ENCODE measurements at places on chromosomes 13 and 19. TPM values are rescaled to one million over a fixed set of nuclear protein-coding genes. Genes with fewer than 3 reads are reported as not detected.
A peak's percentile ranks its signal among the peaks of the same experiment; 100 is the strongest.

- no peaks in the 10 kb centered on the region for H3K36me3 ChIP-seq
- DNase-seq: no peak
- peaks cover 36% of the 10 kb centered on the region for H3K4me1 ChIP-seq
- peaks cover 74% of the 10 kb centered on the region for H3K27me3 ChIP-seq
- peak overlapping the region; percentile 53 for H3K27ac ChIP-seq
These were observed 35.5 kb downstream of the LYL1 start for GRCh38 chr19:13066933-13067807.

DNA sequence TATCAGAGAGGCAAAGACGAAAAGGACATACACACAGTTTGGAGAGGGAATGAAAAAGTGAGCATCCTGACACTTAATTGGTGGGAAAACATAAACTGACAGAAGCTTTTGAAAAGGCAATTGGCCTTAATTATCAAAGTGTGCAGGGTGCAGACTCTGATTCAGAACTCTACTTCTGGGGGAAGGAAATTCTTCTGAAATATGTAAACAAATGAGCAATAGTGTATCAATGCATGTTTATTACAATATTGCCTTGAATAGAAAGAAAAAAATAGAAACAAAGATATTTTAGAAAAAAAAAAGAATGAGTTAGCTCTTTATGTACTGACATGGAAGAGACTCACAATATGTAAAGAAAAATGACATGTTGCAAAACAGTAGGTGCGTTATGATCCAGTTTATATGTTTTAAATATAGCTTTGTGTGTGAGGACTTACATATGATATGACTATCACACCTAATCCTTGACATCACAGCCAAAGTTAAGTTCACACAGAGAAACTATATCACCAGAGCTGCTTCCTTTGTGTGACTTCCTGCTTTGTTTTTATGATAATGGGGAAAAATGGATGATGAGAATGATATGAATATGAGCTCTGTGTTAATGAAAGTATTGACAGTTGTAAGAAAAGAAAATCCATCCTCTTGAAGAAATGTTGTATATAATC, 182.4 kb downstream of the KCTD12 start:
- peaks cover 4% of the 10 kb centered on the region for H3K4me1 ChIP-seq
- H3K27me3 ChIP-seq: no peaks in the 10 kb centered on the region
- no peaks in the 10 kb centered on the region for H3K36me3 ChIP-seq
- no peak for DNase-seq
- H3K27ac ChIP-seq: no peak overlapping the region

DNA sequence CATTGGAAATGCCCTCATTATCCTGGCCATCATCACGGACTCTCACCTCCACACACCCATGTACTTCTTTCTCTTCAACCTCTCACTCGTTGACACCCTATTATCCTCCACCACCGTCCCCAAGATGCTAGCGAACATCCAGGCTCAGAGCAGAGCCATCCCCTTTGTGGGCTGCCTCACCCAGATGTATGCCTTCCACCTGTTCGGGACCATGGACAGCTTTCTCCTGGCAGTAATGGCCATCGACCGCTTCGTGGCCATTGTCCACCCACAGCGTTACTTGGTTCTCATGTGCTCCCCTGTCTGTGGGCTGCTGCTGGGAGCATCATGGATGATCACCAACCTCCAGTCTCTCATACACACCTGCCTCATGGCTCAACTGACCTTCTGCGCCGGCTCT, 5.2 kb downstream of the OR1I1 start:
- H3K36me3 ChIP-seq: no peaks in the 10 kb centered on the region
- peaks cover 20% of the 10 kb centered on the region for H3K27me3 ChIP-seq
- H3K4me3 ChIP-seq: no peak overlapping the region
- no peak overlapping the region for H3K27ac ChIP-seq
- peaks cover 2% of the 10 kb centered on the region for H3K4me1 ChIP-seq
- DNase-seq: no peak

DNA sequence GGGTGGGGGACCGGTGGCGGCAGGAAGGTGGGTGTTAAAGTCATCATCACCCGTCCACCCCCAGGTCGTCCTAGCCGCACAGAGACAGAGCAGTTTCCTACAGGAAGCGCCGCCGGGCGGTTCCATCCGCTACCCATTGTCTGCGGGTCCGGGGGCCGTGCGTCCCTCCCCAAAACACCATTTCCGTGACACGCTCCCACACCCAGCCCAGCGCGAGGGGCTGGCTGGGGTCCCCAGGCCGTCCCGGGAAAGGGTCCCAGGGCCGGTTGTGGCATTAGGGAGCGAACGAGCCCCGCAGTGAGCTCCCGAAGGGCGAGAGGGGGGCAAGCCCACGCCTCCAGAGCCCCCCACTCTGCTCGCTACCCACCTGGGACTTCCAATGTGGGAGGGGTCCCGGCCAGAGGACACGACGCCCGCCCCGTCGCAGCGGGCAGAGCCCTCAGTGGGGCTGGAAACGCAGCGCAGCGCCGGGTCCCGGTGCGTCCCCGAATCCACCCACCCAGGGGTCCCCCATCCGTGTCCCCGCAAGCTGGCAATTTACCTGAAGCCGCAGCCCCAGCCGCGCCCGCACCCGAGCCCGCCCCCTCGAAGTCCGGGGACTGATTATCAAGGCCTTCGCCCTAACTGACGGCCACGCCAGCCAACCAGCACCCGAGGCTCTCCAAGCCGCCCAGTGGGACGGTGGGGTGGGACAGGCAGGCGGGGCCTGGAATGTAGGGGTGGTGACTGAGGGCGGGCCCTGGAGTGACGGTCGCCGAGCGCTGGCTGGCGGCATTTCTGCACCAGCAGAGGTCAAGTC, at the start of gene KANK3:
KANK3 (minus strand) TSS at position 579 of the 799 bp plus-strand sequence. CDS start 5,434 bp downstream, outside the sequence.
- peak; percentile 86 for DNase-seq
- H3K27me3 ChIP-seq: peaks cover 53% of the 10 kb centered on the region
- H3K4me1 ChIP-seq: no peaks in the 10 kb centered on the region
- H3K27ac ChIP-seq: no peak within 1 kb of the TSS
- peak within 1 kb of the TSS; percentile 65 for H3K4me3 ChIP-seq

PTH2 gene
- not detected for total RNA-seq

DNA sequence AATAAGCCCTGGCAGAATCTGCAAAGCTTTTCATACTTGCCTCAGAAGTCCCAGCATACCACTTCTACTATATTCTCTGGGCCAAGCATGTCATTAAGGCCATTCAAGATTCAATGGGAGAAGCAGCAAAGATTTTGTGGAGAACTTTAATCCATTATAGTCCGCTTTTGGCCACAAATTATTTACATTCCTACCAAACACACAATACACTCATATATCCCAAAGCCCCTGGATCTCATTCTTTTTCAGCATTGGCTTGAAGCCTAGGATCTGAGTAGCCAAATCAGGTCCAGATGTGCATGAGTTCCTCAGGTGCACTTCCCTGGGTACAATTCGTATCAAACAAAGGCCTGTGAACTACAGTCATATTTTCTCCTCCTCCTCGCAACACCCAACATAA, 203.4 kb downstream of the NDFIP2 start:
- H3K4me3 ChIP-seq: no peak overlapping the region
- H3K4me1 ChIP-seq: peaks cover 10% of the 10 kb centered on the region
- peaks cover 6% of the 10 kb centered on the region for H3K36me3 ChIP-seq
- no peaks in the 10 kb centered on the region for H3K27me3 ChIP-seq

F7 gene
- 3.5 TPM for total RNA-seq

GRCh38 chr13:44541601-44542000, 34.5 kb downstream of the TSC22D1 start:
- H3K4me3 ChIP-seq: no peak overlapping the region
- no peak for DNase-seq
- H3K27ac ChIP-seq: no peak overlapping the region
- peaks cover 5% of the 10 kb centered on the region for H3K4me1 ChIP-seq

DNA sequence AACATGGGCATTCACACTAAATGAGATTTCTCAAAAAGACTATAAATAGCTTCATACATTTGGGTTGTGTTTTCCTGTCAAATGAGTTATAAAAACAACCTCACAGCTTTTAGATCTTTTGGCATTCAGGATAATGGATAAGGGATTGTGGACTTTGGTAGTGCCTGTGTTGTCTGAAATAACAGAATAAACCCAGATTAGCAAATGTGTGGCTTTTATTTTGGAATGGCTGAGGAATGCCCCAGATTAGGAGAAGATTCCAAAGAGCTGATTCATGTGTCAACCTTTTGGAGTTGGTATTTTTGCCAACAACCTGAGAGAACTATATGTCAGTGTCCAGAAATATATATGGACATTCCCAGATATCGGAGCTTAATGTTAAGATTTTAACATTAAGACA, 164.7 kb downstream of the MTUS2 start:
- peaks cover 6% of the 10 kb centered on the region for H3K27me3 ChIP-seq
- DNase-seq: no peak
- no peak overlapping the region for H3K4me3 ChIP-seq
- no peak overlapping the region for H3K27ac ChIP-seq
- H3K4me1 ChIP-seq: peaks cover 7% of the 10 kb centered on the region

DNA sequence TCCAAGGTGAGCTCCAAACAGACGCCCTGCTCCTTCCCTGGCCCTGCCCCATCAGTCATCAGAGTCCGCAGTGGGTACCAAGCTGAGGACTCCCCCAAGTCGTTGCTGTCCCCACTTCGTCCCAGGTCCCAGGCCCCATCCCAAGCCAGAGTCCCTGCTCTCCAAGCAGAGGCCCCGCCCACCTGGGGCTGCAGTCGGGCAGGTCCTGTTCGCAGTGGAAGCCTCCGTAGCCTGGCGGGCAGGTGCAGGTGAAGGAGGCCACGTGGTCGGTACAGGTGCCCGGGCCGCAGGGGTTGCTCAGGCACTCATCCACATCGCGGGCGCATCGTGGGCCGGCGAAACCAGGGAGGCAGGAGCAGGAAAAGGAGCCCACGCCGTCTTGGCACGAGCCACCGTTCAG, 19.4 kb downstream of the NOTCH3 start:
- H3K36me3 ChIP-seq: peaks cover 33% of the 10 kb centered on the region
- DNase-seq: no peak
- H3K27me3 ChIP-seq: no peaks in the 10 kb centered on the region
- no peak overlapping the region for H3K4me3 ChIP-seq
- H3K27ac ChIP-seq: no peak overlapping the region

All from mesothelial cell of epicardium (in vitro differentiated cells).